ENCODE measurements at places on chromosomes 5 and 9.

- peak; percentile 16 for DNase-seq
Observed at GRCh38 chr5:133403741-133404364, 208.5 kb downstream of the FSTL4 start.

- DNase-seq, result no peak
Observed at GRCh38 chr5:124631874-124632550, 114.4 kb downstream of the ZNF608 start.

GRCh38 chr5:5613261-5613990, 190.9 kb downstream of the ICE1 start:
- no peak for DNase-seq

- DNase-seq, result no peak
Observed at GRCh38 chr5:97548739-97549080, 365.7 kb upstream of the RIOK2 start.

GRCh38 chr9:121748074-121748473, 96.6 kb downstream of the DAB2IP start:
- DNase-seq, result peak; percentile 27

DNA sequence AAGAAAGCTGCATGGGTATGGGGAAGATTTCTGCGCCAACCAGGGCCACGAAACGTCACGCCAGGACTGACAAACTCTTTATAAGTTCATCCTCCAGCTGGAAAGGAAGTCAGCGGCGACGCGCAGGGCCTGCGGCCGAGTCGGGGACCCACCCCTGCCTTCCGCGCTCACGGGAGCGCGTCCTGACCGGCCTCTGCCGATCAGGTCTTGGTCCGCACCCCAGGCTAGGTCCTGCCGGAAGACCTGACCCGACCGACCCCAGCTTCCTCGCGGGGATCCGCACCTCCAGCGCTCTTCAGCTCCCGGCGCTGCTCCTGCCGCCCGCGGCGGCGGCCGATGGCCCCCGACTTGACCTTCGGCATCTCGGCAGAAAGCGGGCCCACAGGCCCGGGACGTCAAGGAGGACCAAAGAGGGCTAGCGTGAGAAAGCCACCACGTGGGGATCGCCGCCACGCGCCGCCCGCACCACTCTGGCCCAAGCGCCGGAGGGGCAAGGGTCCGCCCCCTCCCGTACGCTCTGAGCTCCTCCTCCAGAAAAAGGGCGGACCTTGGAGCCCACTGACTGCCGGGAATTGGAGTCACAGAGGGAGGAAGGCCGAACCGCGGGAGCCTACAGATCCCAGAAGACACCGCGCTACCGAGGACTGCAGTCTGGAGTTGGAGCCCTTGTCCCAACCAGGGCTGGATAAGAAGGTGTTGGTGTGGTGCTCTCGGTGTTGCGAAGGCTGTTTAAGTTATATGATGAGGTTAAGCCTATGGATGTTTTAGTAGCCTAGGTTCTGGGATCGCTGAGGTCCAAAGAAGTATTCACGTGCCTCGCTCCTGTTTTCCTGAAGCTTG, at the start of gene DIMT1:
TSS of gene DIMT1 (minus strand) at position 495 of the 840 bp plus-strand sequence. CDS start at position 362, 133 bp downstream.
- peak; percentile 93 for DNase-seq

Data from stimulated activated CD8-positive, alpha-beta memory T cell treated with anti-CD3 and anti-CD28 coated beads, Interleukin-4, amount 100 ng/mL, for 48 hours (primary cell).